HepG2 (cell line): ENCODE measurements at places on chromosomes 2 and 18. TPM values are rescaled to one million over a fixed set of nuclear protein-coding genes. Genes with fewer than 3 reads are reported as not detected.

CIB4 gene
- polyA plus RNA-seq: not detected in 2 replicates

BOLL gene
- polyA plus RNA-seq: not detected in 2 replicates

CAPN14 gene
- not detected in 2 replicates for polyA plus RNA-seq

SFT2D3 gene
- polyA plus RNA-seq: 8.3 and 8.7 TPM in 2 replicates

GAD1 gene
- 0.13 TPM in 1 of 2 replicates, not detected in the other for polyA plus RNA-seq

OSR1 gene
- 0.63 and 0.72 TPM in 2 replicates for polyA plus RNA-seq

PARD3B gene
- polyA plus RNA-seq: 0.71 and 0.84 TPM in 2 replicates

ZC3H6 gene
- 0.71 TPM in 2 replicates for polyA plus RNA-seq

C2orf78 gene
- not detected in 2 replicates for polyA plus RNA-seq

TLX2 gene
- 0.05 and 0.09 TPM in 2 replicates for polyA plus RNA-seq

NT5DC4 gene
- polyA plus RNA-seq: 0.04 and 0.07 TPM in 2 replicates

MROH2A gene
- 0.03 and 0.07 TPM in 2 replicates for polyA plus RNA-seq

LOXHD1 gene
- polyA plus RNA-seq: not detected in 2 replicates

STON1 gene
- 0.26 and 0.28 TPM in 2 replicates for polyA plus RNA-seq

POMC gene
- not detected in 2 replicates for polyA plus RNA-seq

APOB gene
- 1,226 and 1,569 TPM in 2 replicates for polyA plus RNA-seq

IL1A gene
- polyA plus RNA-seq: not detected in 2 replicates

- H3K4me1 ChIP-seq: no peaks in the 10 kb centered on the region
- no peak overlapping the region for H3K4me3 ChIP-seq
- H3K27ac ChIP-seq: no peak overlapping the region
- no peaks in the 10 kb centered on the region for H3K27me3 ChIP-seq
- no peaks in the 10 kb centered on the region for H3K36me3 ChIP-seq
Measured at GRCh38 chr2:178530131-178530530, 49.9 kb downstream of the PLEKHA3 start.

DNA sequence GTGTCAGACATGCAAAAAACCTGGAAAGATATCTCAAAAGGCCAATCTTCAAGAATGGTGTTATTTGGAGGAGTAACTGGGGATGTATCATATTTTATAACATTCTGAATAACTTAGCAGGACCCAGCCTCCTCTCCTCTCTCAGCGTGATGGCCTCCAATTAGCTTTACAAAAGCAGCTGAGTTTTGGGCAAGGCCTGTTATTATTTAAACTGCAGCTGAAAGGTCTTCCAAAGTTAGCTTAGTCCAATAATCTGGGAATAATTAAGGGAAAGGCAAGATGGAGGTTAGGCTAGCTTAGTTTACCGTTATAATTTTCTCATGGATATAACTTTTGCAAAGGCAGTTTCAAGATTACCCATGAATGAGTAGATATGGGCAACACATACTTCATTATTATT, 32.8 kb upstream of the MPPE1 start:
- H3K27me3 ChIP-seq: no peaks in the 10 kb centered on the region
- H3K4me3 ChIP-seq: no peak overlapping the region
- H3K27ac ChIP-seq: no peak overlapping the region
- no peak for DNase-seq

- H3K27ac ChIP-seq: no peak overlapping the region
- H3K4me1 ChIP-seq: peaks cover 8% of the 10 kb centered on the region; the same call in 1 of the 2 replicates
- no peaks in the 10 kb centered on the region for H3K27me3 ChIP-seq
- no peak for DNase-seq
- H3K4me3 ChIP-seq: no peak overlapping the region
- H3K36me3 ChIP-seq: no peaks in the 10 kb centered on the region
Measured at GRCh38 chr2:181588546-181588945, 68.4 kb downstream of the CERKL start.

DNA sequence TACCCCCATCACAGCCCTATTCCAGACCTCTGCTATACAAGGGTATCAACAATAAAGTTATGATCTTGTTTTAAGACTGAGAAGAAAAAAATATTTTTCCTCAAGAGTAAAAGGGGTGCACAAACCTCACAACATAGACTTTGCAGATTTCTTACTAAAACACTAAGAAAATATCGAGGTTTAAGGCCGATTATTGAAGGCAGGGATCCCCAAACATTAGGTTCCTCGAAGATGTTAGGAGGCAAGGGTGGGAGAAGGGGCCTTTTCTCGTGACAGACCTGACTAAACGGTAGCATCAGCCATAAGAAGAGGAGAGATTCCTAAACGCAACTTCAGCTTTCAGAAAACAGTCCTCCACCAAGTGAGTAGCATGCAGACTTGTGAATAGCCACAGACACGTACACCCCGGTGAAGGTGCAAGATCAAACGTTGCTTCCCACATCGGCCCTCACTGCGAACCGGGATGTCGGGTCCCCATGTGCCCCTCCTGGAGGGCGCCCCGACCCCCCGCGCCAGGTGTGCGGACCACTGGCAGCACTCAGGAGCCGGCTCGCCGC, 678 bp downstream of the PIAS2 start:
- H3K4me1 ChIP-seq: peaks cover 39% of the 10 kb centered on the region
- peak overlapping the region; percentile 61 for H3K27ac ChIP-seq
- DNase-seq: peak; percentile 17
- peak overlapping the region; percentile 80 for H3K4me3 ChIP-seq
- H3K27me3 ChIP-seq: no peaks in the 10 kb centered on the region; the same call in 2 of the 3 replicates
- H3K36me3 ChIP-seq: no peaks in the 10 kb centered on the region

DNA sequence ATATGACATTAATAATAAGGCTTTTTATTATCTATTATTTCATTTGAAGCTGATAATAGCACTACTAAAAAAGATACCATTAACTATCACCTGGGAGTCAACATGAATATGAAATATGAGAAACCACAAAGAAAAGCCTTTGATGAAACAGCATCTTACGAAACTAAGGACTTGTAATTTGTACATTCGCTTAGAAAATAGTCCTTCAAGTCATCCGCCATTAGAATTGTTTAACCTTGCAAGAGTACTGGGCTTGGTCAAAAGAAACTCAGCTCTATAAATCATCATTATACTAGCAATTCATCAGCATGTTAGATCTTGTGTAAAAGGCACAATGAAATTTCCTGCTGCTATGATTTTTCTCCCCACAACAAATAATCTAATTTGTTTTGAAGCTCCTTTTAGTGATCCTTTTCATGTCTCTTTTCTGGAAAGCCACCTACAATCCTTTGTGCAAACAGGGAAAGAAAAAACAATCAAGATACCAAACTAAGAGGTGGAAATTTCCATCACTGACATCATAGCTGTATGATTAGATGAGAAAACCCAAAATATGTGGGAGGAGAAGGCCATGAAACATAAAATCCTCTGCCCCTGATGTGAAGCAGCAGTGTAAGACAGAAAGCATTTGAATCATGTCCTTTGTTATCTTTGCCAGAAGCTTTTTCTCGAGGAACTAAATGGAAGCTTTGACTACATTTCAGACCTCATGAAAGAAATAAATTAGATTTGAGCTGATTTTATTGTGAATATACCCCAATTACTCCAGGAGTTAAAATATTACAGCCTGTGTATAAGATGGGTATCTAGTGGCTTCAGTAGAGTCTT, 31.2 kb downstream of the SCN9A start:
- peak overlapping the region; percentile 7 for H3K27ac ChIP-seq
- DNase-seq: peak; percentile 70
- peaks cover 21% of the 10 kb centered on the region for H3K4me1 ChIP-seq
- H3K4me3 ChIP-seq: no peak overlapping the region
- no peaks in the 10 kb centered on the region for H3K27me3 ChIP-seq

- peaks cover 4% of the 10 kb centered on the region; the same call in 2 of the 3 replicates for H3K36me3 ChIP-seq
- peak; percentile 54 for DNase-seq
- no peak overlapping the region for H3K27ac ChIP-seq
- no peaks in the 10 kb centered on the region for H3K4me1 ChIP-seq
- H3K27me3 ChIP-seq: no peaks in the 10 kb centered on the region
- H3K4me3 ChIP-seq: no peak overlapping the region
Measured at GRCh38 chr2:147910990-147911473, 66.2 kb downstream of the ACVR2A start.

- H3K27me3 ChIP-seq: no peaks in the 10 kb centered on the region
- no peak for DNase-seq
- H3K4me1 ChIP-seq: no peaks in the 10 kb centered on the region
- no peaks in the 10 kb centered on the region for H3K36me3 ChIP-seq
- no peak overlapping the region for H3K4me3 ChIP-seq
Measured at GRCh38 chr2:14536976-14537375, 95.5 kb upstream of the LRATD1 start.

GRCh38 chr2:232537079-232537478, 2.4 kb upstream of the CHRNG start:
- H3K4me3 ChIP-seq: no peak overlapping the region
- no peaks in the 10 kb centered on the region for H3K36me3 ChIP-seq
- peak; percentile 48 for DNase-seq
- no peaks in the 10 kb centered on the region for H3K27me3 ChIP-seq
- H3K27ac ChIP-seq: no peak overlapping the region

GRCh38 chr2:4354678-4355077, 651.3 kb downstream of the DCDC2C start:
- no peaks in the 10 kb centered on the region for H3K4me1 ChIP-seq
- DNase-seq: peak; percentile 28
- no peaks in the 10 kb centered on the region for H3K27me3 ChIP-seq
- no peak overlapping the region for H3K27ac ChIP-seq

GRCh38 chr18:13530879-13531387, 195.4 kb downstream of the FAM210A start:
- H3K36me3 ChIP-seq: no peaks in the 10 kb centered on the region
- H3K4me1 ChIP-seq: peaks cover 32% of the 10 kb centered on the region
- H3K27ac ChIP-seq: no peak overlapping the region
- no peak overlapping the region for H3K4me3 ChIP-seq
- DNase-seq: no peak

- no peak overlapping the region for H3K4me3 ChIP-seq
- no peaks in the 10 kb centered on the region for H3K4me1 ChIP-seq
- no peak overlapping the region for H3K27ac ChIP-seq
- H3K27me3 ChIP-seq: no peaks in the 10 kb centered on the region
Measured at GRCh38 chr2:122525336-122525735, 769.9 kb downstream of the TSN start.

DNA sequence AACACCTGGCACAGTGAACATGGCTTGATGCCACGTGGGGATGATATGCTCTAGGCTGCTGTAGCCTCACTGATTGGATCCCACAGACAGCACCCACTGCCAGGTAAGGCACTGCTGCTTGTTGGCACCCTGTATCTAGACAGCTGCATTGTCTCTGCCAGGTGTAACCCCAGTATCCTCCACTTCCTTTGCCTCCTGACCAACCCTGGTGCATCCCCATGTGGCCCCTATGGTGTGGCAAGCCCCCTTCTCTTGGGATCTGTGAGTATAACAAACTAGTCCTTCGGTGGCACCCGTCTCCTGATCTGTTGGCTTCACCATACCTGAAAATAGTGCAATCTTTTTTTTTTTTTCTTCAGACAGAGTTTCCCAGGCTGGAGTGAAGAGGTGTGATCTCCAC, 11.1 kb downstream of the TEX51 start:
- H3K4me3 ChIP-seq: no peak overlapping the region
- peaks cover 43% of the 10 kb centered on the region; the same call in 2 of the 3 replicates for H3K27me3 ChIP-seq
- DNase-seq: no peak
- H3K27ac ChIP-seq: no peak overlapping the region
- H3K4me1 ChIP-seq: no peaks in the 10 kb centered on the region

DNA sequence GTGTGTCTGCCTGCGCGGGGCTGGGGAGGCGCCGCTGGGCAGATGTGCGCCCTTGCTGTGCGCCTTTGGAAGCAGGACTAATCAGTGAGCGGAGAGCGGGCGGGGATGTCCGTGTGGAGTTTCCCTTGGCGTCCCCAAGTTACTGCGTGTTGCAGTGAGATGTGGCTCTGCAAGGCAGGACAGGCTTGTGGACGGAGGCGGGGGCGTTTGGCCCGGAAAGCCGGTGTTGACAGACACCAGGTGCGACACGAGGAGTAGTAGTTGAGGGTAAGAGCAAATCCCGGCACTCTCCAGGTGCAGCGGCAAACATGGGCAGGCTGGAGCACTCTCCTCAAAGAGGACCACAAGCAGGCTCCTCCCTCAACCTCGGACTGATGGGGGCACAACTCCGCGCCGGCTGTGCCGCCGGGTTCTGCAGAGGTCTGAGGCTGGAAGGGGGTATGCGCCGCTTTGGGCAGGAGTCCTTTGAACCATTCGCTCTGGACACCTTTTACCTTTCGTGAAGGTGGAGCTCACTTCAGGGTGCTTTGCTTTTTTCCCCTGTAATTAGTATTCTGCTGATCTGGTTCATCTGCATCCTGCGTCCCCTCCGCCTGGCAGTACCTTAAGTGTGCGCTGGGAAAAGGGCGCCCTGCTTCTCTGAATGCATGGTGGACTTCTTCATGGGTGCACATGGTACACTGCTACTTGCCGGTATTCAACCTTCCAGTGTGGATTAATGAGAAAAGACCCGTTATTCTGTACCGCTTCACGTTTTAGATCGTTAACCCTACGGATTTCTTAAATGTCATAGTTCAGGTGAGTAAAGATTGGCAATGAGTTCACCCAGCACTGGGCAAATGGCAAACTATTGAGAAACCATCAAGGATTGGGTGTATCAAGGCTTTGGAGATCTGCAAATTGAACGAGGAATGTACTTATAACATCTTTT, 608 bp downstream of the CDH7 start:
- DNase-seq: no peak
- no peak overlapping the region for H3K4me3 ChIP-seq
- H3K27ac ChIP-seq: no peak overlapping the region
- no peaks in the 10 kb centered on the region for H3K36me3 ChIP-seq
- H3K27me3 ChIP-seq: 0 out of 3 replicates have a peak, but pooled peaks cover 6% of the 10 kb centered on the region
- no peaks in the 10 kb centered on the region for H3K4me1 ChIP-seq

DNA sequence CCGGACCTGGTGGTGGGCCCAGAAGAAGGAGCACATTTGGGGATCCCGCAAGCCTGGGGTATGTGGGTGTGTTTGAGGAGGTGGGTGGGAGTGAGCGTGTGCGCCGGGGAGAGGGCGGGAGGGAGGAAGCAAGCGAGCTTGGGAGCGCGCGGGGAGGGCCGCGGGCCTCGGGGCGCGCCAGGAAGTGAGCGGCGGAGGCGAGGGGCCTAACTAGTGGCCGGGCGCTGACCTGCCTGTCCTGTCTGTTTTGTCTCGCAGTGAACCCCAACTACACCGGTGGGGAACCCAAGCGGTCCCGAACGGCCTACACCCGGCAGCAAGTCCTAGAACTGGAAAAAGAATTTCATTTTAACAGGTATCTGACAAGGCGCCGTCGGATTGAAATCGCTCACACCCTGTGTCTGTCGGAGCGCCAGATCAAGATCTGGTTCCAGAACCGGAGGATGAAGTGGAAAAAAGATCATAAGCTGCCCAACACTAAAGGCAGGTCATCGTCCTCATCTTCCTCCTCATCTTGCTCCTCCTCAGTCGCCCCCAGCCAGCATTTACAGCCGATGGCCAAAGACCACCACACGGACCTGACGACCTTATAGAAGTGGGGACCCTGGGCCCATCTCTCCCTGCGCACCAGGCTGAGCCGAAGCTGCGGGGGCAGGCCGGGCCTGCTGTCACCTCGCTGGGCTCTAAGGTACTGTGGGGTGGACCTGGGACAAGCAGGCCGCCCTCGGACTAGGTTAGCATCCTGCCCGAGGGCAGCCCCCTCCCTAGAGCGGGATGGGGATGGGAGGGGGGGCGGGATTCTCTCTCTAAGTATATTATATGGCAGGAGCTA, 1.2 kb downstream of the HOXD4 start:
- no peak overlapping the region for H3K27ac ChIP-seq
- H3K4me1 ChIP-seq: peaks cover 30% of the 10 kb centered on the region
- no peak for DNase-seq
- H3K36me3 ChIP-seq: no peaks in the 10 kb centered on the region
- no peak overlapping the region for H3K4me3 ChIP-seq
